A549 treated with AZD2906 at 1 μM for 4 hours (cell line): ENCODE measurements at places on chromosomes 2 and 18. TPM values are rescaled to one million over a fixed set of nuclear protein-coding genes. Genes with fewer than 3 reads are reported as not detected.

Gene OSBPL1A
- 13.2 to 20.4 TPM (median 15.3 TPM) in 5 replicates for total RNA-seq

Gene DSG4
- total RNA-seq = not detected in 5 replicates

Gene CCDC150
- 3.9 to 4.5 TPM (median 4.1 TPM) in 5 replicates for total RNA-seq

Gene RGPD4
- total RNA-seq = 0.03 to 0.07 TPM (median 0.05 TPM) in 4 of 5 replicates, not detected in the other

Gene MLPH
- 232 to 335 TPM (median 309 TPM) in 5 replicates for total RNA-seq

Gene C1QL2
- total RNA-seq = 0.31 to 0.76 TPM (median 0.64 TPM) in 5 replicates

Gene GKN1
- total RNA-seq = 0.37 to 0.77 TPM (median 0.66 TPM) in 5 replicates
